ENCODE measurements at places on chromosomes 2 and 18.

DNA sequence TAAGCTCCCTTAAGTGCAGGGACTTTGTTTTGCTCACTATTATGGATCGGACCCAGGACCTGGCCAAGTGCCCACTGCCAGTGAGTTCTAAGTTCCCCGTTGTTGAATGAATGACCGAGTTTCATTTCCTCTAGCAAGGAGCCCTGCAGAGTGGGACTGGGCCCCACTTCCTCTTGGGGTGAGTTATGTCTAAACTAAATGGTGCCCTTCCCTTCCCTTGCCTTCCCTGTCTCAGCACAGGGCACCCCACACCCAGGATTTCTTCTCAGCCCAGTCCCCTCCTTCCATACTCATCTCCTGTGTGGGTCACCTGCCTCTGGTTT, 195.3 kb upstream of the HS6ST1 start:
- no peak for DNase-seq

DNA sequence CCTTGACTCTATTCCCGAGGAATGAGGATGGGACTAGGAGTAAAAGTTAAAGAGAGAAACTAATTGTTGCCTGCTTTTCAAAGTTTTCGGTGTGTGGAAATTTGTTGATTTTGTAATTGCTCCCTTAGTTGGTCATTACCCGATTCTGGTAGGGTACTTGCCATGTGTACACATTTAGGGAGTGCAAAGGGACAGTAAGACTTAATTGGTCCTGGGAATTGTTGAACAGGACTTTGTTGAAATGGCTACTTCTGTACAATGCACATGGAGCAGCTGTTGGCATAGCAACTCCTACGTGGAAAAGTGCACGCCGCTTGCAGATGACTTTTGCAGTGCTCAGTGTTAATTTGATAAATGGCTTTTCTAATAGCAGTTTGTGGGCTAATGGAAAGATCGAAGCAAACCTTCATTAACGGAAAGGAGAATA, 22.9 kb downstream of the EPAS1 start:
- no peak for DNase-seq

GRCh38 chr18:9594823-9595596, 19.3 kb downstream of the PPP4R1 start:
- DNase-seq, result no peak

DNA sequence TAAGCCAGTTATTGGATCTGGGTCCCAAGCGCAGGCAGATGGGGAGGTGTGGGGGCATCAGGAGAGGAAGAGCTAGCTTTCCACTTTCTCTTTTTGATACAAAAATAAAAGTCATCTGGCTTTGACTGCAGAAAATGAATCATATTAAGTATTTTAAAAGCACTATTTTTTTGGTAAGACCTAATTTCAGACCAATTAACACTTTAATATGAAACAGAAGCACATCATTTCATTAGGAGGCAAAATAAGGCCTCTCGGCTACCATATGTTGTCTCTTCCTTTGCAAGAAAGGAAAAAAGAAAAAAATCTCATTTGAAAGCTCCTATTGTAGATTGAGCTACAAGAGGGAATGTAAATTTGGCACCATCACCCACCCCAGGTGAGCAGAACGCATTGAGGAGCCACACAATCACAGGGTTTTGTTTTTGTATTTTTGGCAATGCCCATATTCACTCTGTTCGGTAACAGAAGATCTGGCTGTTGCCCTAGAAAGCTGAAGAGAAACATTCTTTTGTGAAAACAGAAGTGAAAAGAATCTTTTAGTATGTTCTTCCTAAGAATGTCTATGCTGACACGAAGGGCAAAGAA, 390.7 kb upstream of the ETAA1 start:
- no peak for DNase-seq

DNA sequence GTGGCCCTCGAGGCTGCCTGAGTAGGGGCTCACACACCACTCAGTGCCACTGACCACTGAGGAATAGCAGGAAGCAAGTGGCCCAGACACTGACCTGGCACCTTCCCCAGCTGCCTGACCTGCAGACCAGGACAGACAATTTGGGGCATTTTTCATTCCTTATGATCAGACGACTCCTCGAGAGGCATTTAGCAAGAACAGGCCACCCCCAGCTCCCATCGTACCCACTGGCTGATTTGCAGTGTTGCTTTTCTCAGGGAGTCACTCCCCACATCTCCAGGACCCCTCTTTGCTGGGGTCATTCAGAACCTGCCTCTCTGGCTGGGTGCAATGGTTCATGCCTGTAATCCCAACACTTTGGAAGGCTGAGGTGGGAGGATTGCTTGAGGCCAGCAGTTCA, 185.7 kb downstream of the HAUS1 start:
- no peak for DNase-seq

DNA sequence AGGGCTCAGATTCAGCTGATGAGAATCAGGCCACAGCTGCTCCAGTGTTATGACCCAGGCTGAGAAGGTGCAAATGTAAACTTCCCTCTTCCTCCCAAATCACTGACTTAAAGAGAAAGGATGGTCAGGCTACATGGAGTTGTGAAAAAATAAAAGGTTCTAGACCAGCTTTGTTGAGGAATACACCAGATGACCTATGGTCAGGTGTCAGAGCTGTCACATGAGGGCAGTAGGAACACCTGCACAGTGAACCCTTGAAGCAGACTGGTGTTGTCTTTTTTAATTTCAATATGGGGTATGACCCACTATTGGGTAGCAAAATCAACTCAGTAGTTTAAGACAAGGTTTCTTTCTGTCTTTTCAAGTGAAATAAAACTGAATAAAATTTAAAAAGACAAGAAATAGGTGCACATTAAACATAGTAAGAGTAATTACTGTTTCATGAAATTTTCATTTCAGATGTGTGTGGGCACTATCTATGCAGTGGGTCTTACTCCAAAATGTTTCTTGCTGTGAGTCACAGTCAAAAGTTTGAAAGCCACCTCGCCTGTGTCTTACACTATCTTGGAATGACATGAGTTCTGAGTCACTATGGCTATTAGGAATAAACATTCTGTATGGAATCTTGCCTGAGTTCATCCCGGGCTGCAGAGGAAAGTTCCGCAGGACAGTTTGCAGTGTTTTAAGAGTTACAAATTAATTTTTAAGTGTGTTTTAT, 83.6 kb downstream of the ACVR1 start:
- DNase-seq, result no peak

- no peak for DNase-seq
Measured at GRCh38 chr2:229748950-229749349, 34.6 kb upstream of the DNER start.

DNA sequence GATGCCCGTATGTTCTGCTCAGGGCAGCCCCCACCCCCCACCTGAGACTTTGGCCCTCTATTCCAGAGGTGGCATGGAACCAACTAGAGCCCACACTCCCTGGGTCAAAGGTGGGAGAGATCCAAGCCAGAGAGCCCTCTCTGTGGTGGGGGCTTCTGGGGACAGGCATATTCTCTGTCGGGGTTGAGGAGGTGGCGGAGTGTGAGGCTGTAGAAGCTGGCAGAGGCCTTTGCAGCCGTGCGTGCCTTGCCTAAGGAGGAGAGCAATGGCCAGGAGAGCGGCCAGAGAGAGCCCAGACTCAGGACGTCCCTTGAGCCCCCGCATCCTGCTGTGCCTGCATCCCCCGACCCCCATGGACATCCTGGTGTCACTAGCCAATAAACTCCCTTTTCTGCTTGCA, 79.2 kb upstream of the HPCAL1 start:
- no peak for DNase-seq

GRCh38 chr18:1846640-1847039, 724.7 kb downstream of the METTL4 start:
- no peak for DNase-seq

- no peak for DNase-seq
Measured at GRCh38 chr18:6366776-6367175, 47.9 kb downstream of the L3MBTL4 start.
